Fibroblast of pulmonary artery (primary cell): ENCODE measurements at places on chromosomes 7 and 10.

- no peak for DNase-seq
Observed at GRCh38 chr7:127673902-127674301, 21.9 kb downstream of the SND1 start.

DNA sequence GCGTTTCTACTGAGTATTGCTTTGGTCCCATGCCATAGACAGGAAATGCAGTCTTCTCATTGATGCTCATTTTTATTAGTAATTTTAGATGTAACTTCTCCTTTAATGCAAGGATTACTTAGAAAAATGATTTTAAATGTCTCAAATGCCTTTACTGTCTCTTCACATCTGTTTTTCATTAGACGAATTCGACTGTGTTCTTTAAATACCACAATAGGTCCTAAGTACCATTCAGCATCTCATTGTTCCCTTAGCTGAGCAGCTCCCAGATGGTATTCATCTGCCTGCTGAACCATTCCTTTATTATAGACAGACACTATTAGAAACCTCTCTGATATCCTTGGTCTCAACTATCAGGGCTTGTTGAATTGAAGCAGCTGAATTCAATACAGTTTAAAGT is 113.6 kb downstream of the LSMEM1 start:
- peak; percentile 56 for DNase-seq

- DNase-seq, result peak; percentile 39
Observed at GRCh38 chr10:15742836-15743235, 23.1 kb upstream of the ITGA8 start.

- no peak for DNase-seq
Observed at GRCh38 chr7:12085516-12085915, 125.6 kb upstream of the TMEM106B start.

DNA sequence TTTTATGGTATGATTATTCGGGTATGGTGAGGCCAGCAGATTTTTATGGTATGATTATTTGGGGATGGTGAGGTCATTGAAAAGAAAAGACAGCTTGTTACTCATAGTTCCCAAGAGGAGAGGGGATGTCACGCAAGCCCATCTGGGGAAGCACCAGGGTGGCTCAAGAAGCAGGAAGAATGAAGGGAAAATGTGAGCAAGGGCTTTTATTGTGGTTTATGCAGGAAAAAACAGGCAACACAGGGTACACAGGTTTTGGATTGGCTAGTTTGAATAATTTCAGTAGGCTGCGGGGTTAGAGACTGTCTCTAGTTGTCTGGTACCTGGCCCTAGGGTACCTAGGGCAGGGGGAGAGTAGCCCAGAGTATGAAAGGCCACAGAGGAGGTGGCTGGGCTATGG is 26.8 kb upstream of the DGKI start:
- peak; percentile 74 for DNase-seq

DNA sequence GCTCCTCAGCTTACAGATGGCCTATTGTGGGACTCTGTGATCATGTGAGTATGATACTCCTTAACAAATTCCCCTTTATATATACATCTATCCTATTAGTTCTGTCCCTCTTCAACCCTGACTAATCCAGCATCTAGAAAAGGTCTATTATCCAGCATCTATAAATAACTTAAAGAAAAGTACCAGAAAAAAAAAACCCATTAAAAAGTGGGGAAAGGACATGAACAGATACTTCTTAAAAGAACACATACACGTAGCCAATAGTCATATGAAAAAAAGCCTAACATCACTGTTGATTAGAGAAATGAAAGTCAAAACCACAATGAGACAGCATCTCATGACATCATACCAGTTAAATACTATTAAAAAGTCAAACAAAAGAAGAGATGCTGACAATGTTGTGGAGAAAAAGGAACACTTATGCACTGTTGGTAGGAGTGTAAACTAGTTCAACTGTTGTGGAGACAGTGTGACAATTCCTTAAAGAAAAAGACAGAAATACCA is 549.5 kb upstream of the GRM3 start:
- no peak for DNase-seq

GRCh38 chr7:127887096-127887495 is 144.1 kb downstream of the LRRC4 start:
- no peak for DNase-seq

DNA sequence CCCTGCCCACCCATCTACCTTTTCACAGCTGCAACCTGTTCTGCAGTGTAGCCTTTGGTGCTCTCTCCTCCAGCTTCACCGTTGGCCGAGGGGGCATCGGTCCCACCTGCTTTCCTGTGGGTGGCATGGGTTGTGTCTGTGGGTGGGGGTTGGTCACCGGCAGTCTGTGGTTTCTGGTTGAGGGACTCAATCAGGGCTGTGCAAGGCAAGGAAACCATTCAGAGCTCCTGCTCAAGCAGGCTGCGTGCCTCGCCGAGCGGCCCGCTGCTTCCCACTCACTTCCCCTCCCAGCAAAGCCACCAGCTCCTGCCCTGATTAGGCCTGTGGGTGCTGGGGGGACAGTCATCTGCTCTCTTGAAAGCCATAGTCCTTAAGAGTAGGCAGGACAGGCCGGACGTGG is 9.8 kb downstream of the DNAJB12 start:
- no peak for DNase-seq

DNA sequence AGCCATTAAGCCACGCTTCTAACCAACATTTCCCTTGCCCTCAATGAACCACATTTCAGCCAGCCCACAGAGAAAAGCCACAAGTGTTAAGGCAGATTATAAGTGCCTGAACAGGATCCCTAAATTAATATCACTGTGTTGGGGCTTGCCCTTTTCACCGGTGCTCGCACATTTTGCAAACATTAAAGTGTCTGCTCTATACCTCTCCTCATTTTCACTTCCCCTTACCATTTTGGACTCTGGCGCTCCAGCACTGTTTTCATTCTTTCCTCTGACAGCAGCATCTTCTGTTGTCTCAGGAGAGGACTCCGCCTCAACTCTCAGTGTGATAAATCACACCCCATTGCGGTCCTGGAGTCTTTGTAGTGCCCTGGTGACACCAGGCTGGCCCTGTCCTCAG is 274.2 kb downstream of the BAMBI start:
- no peak for DNase-seq
